NCI-H1105 (cell line): ENCODE measurements at places on chromosomes 11 and 22.

- no peak for DNase-seq
Measured at GRCh38 chr11:71285111-71285510, 32.7 kb upstream of the SHANK2 start.

GRCh38 chr11:84437071-84437980, 1151.2 kb upstream of the CCDC90B start:
- no peak for DNase-seq

GRCh38 chr22:48144318-48144717, 1381.9 kb downstream of the TBC1D22A start:
- DNase-seq: no peak

- no peak for DNase-seq
Measured at GRCh38 chr11:83726316-83726715, 440.1 kb upstream of the CCDC90B start.

DNA sequence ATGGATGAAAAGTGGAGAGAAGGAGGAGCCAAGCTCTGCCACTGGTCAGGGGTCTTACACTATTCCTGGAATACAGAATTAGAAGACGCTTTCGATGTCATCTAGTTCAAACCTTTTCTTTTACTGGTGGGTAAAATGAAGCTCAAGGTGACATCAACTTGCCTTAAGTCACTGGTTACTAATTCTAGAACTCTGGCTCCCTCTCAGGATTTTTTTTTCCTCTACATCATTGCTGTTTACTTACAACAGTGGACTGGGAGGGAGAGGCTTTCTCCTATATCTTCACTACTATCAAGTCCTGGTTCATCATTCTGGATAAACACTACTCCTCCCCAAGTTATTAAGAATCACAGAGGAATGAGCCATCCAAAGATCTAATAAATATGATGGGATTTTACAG, 82.9 kb downstream of the ETS1 start:
- no peak for DNase-seq

GRCh38 chr11:73152861-73153483, 10.9 kb upstream of the FCHSD2 start:
- DNase-seq: no peak

DNA sequence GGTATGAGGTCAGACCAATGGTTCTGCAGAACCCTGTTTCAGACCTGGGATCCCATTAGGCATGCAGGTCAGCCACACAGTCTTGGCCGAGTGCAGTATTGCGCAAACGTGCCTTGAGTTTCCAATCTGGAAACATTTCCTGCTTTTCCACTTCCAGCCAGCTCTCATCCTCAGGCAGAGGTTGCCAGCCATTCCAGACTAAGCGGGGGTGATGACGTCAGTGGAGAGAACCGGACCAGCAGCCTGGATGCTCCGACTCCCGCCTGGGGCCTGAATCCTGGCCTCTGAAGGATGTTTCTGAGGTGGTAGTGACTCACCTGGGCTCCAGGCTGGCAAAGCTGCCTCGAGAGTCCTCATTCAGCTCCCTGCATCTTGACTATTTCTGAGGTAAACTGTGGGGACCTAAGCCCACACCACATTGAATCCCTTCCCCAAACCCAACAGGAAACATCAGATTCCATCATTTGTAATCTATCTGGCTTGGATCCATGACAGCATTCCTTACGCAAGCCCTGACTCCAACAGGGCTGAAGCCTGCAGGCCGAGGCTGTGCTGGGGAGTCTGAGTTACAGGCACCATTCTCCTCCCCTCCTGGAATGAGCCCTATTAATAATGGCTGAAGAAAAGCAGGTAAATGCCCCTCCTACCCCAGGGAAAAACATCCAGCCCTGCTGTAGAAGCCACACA, 83.0 kb downstream of the ABTB2 start:
- no peak for DNase-seq

GRCh38 chr11:126790550-126791081, 210.0 kb downstream of the KIRREL3 start:
- no peak for DNase-seq

- DNase-seq: no peak
Measured at GRCh38 chr11:67254798-67255197, 11.5 kb upstream of the GRK2 start.

- DNase-seq: no peak
Measured at GRCh38 chr11:44364596-44364995, 54.7 kb upstream of the ALX4 start.

DNA sequence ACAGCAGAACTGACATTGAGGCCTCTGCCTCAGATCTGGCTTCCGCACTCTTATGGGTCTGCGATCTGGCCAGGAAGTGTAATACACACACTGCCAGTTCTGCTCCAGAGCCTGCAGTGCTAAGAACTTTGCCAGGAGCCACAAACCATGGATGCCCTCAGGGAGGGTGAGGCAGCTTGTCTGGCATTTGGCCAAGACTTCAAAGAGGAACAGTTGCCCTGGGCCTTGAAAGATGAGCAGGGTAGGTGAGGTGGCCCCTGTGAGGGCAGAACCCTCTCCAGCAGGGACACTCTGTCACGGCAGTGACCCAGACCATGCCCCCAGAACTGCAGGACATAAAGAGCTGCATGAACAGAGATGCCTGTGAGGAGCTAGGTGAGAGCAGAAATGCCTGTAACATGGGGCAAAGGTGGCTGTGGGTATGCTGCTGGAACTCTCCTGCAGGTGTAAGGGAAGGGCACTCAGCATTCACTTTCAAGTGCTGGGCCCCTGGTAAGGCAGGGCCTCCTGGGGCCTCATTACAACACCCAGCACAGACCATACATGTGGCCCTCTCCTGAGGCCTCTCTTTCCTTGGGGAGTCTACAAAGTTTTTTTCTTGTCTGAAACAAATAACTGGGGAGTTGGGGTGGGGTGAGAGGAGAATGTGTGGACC, 47.3 kb downstream of the NEU3 start:
- no peak for DNase-seq

- peak; percentile 51 for DNase-seq
Measured at GRCh38 chr11:123083623-123084029, 21.7 kb upstream of the HSPA8 start.

- DNase-seq: no peak
Measured at GRCh38 chr11:134289789-134290188, 13.6 kb downstream of the GLB1L3 start.

- DNase-seq: peak; percentile 91
Measured at GRCh38 chr22:45878051-45878781, 98.7 kb downstream of the WNT7B start.

- no peak for DNase-seq
Measured at GRCh38 chr22:36619797-36620399, 83.7 kb downstream of the CACNG2 start.

DNA sequence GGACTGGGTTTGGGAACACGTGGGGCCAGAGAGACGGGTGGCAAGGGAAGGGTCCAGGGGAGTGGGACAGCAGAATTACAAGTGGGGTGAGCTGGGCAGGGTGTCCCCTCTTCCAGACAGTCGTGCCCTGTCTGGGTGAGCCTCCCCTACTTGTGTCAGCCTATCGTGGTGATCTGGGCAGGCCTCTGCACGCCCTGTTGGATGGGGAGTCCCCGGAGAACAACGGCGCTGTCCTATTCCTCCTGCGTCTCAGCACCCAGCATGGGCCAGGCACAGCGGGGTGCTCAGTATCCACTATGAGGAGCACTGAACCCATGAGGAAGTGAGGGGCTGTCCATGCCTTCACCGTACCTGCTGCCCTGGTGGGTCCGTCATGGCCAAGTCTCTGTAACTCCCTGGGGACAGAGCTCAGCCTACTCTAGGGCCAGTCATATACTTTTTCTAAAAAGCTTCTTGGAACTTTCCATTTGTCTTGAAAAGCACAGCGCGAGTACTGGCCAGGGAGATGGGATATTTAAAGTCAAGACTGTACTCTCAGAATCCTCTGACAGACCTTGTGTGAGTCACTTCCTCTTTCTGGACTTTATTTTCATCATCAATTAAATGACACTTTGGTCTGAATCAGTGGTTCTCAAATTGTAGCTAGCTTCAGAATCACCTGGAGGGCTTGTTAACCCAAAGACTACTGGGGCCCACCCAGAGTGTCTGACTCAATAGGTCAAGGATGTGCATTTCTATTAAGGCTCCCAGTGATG, 81.7 kb upstream of the NECTIN1 start:
- DNase-seq: no peak

DNA sequence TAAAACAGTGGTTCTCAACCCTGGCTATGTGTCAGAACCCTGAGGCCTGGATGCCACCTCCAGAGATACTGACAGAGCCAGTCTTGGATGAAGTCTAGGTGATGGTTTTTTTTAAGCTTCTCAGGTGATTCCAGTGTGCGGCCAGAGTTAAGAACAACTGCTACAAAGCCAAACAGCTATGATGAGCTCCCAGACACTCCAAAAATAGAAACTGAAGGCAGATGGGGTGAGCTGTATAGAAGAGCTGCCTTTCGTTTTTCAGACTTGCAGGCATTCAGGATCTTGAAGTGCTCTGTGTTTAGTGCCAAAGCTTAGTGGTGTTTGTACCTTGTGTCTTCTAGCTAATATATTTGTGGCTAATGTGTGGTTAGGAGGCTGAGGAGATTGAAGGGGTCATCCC, 14.2 kb downstream of the SCUBE2 start:
- DNase-seq: no peak

GRCh38 chr22:17155941-17156340, 3.1 kb downstream of the HDHD5 start:
- no peak for DNase-seq

DNA sequence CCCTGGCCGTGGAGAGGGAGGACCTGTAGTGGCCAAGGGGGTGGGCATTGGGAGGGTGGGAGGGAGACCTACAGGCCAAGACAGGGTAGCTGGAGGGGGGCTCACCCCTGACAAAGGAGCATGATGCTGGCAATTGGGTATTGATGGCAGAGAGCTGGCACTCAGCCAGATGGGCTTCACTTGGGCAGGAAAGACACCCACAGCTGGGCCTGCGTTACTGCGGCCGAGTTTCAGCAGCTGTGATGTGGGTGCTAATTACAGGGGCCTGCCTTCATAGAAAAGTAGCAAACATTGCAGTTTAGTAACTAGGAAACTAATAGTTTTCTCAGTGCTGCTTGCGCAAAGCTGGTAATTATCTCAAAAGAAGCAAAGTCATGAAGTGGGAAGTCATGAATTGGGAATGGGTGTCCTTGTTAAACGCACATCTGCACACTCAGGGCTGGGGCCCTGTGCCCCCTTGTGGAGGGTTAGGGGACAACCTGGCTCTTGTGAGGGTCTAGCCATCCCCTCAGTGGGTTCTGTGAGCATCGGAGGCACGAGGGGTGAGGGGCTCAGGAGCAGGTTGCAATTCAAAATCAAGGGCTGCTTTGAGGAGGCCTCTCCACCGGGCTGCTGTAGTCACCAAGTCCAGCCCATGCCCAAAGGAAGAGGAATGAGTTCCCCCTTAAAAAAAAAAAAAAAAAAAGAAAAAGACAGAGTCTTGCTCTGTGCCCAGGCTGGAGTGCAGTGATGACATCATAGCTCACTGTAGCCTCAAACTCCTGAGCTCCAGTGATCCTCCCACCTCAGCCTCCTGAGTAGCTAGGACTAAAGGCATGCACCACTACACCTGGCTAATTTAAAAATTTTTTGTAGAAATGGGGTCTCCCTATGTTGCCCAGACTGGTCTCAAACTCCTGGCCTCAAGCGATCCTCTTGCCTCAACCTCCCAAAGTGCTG, 24.4 kb upstream of the TXNRD2 start:
- DNase-seq: peak; percentile 69

GRCh38 chr11:78354408-78355308, 63.0 kb downstream of the GAB2 start:
- peak; percentile 70 for DNase-seq

DNA sequence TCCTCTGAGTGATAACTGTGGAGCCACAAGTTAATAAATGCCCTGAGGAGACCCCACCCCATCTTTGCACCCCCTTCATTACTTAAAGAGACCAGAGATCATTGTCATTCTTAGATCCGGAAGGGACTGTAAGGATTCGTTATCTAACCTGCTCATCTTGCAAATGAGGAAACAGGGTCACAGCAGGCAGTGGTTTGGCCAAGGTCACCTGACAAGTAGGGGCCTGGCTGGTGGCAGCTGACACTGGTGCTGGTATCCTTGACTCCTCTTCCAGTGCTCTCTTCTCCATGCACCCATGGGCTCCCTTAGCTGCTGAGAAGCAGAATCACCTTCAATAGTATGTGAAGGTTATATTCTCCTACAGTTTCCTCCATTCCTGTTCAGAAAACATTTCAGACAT, 151.6 kb downstream of the GRIK4 start:
- DNase-seq: no peak

DNA sequence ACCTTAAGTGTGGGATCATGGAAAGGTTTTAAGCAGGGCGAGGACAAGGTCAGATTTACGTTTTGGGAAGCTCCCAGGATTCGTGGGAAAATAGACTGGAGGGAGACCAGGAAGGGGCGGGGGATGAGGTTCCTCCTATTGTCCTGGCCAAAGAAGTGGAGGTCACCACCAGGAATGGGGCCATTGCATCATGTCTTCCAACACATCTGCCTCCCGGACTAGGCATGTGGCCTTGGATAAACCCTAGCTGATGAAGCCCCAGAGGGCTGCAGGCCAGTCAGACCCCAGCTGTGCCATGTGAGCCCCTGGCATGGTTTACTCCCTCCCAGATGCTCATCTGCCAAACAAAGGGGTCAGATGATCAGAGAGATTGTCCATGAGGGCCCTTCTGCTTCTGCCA, 11.5 kb upstream of the YWHAH start:
- DNase-seq: no peak

DNA sequence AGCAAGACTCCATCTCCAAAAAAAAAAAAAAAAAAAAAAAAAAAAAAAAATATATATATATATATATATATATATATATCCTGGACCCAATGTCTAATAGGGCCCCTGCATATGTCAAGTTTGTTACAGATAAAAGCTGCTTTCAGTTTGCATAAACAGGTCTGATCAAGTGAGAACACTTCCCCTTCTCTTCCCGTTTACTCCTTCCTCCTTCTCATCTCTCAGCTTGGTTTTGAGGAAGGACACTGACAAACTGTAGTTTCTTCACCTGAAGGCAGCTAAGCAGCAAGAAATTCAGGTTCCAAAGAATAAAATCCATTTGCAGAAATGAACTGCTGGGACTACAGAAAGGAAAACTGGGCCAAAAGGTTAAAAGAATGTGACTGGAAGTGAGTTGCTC, 11.7 kb downstream of the THOC5 start:
- DNase-seq: no peak

- DNase-seq: no peak
Measured at GRCh38 chr11:35978183-35978582, 34.3 kb downstream of the LDLRAD3 start.

DNA sequence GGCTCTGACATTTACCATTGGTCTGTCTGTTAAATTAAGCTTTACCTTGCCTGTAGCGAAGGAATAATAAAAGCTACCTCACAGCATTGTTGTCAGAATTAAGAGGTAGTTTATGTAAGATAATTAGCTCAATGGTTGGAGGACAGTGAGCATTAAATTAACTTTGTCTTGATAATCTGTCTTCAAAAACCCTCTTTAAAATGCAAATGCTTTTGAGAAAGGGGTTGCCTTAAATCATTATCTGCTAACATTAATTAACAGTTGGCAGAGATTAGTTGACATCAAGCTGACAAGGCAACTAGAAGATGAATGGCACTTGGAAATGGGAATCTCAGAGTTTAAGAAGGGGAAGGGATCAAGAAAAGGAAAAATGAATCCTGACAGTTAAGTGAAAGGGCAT, 761.1 kb upstream of the ARHGAP42 start:
- no peak for DNase-seq
